ENCODE measurements at places on chromosomes 1 and 21.

DNA sequence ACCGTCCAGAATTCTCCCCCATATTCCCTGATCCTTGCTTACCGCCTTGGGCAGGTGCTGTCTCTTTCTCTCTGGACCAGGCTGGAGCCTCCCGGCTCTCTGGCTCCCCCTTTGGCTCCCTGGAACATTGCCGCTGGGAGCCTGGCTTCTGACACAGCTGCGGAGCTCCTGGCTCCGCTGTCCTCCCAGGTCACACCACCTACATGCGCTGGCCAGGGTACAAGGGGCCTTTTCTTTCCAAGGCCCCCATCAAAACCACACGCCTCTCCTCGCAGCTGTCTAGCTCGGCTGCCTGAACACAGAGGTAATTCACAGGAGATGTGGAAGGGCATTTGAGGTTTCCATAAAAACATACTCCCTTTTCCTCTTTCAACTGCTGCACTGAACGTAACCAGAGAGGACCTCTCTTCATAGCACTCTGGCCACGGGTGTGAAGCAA, 7.5 kb upstream of the ZNF648 start:
- peak; percentile 41 for DNase-seq

GRCh38 chr1:176884911-176885310, 279.6 kb downstream of the ASTN1 start:
- DNase-seq = no peak

DNA sequence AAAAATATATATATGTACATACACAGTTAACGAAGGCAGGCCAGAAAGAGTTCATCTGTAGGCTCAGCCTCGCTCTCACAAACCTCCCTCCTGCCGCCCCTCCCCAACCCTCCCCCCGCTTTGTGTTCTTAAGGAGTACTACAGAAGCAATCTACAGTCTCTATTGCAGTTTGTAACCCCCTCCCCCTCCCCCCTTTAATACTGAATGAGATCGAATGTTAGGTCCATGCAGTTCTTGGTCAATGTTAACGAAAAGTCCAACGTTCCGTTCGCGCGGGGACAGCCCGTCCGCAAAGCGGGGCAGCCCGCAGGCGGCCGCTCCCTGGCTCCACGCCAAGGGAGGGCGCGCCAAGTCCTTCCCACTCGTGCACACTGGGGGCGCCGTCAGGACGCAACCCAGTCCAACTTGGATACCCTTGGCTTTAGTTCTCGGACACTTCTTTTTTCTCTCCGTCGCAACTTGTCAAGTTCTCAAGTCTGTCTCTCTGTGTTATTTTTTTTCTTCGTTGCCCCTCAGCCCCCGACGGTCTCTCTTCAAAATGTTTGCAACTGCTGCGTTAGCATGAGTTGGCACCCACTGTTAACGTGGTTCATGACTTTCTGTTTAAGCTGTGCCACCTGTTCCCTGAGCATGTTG, 2.2 kb downstream of the JUN start:
- DNase-seq = peak; percentile 52

GRCh38 chr1:205068457-205069040, 15.7 kb downstream of the TMEM81 start:
- no peak for DNase-seq

DNA sequence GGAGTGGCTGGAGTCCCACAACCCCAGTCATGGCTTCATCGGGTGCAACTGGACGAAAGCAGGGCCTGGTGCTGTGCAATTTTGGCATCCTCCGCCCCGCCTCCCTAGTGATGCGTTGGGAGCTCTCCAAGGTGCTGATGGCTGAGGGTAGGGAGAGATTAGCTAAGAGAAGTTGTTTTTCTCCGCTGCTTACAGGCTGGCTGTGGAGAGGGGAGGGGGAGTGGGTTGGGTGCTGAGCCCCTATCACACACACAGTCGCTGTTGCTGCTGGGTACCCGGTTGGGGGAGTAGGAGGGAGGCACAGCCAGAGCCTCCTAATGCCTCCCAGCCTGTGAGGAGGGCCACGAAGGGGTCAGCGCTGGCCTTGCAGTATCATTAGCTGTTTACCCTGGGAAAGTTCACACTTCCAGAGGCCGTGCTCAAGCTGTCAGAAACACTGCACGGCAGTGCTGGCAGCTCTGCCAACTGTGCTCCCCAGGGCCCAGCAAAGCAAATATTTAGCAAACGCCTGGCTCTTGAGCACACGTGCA, 110.0 kb downstream of the GRIK3 start:
- DNase-seq = peak; percentile 12

DNA sequence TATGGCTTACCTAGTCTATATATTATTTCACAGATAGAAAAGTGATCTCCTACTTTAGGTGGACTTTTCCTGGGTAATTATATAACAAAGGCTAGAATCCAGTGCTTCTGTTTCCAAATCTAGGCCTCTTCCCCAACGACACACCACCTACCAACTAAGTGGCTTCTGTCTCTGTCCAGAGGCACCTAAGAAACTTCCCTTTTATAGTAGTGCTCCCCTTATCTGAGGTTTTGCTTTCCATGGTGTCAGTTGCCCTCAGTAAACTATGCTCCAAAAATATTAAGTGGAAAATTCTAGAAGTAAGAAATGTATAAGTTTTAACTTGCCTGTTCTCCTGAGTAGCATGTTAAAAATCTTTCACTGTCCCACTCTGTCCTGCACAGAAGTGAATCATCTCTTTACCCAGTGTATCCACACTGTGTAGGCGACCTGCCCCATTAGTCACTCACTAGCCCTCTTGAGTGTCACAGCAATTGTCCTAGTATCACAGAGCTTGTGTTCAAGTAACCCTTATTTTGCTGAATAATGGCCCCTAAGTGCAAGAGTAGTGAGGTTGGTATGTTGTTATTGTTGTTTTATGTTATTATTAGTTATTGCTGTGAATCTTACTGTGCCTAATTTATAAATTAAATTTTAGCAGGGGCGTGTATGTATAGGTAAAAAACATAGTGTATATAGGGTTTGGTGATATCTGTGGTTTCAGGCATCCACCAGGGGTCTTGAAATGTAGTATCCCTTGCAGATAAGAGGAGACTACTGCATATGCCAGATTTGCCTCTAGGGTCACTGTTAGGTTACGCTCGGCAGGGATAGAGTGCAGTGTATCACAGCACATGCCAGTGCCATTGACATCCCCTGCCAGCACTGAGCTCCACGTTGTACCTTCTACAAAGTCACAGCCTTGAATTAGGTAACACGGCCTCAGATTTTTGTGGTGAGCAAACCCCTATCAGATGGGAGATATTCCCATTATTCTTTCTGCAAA, 14.7 kb upstream of the CD53 start:
- DNase-seq = no peak

DNA sequence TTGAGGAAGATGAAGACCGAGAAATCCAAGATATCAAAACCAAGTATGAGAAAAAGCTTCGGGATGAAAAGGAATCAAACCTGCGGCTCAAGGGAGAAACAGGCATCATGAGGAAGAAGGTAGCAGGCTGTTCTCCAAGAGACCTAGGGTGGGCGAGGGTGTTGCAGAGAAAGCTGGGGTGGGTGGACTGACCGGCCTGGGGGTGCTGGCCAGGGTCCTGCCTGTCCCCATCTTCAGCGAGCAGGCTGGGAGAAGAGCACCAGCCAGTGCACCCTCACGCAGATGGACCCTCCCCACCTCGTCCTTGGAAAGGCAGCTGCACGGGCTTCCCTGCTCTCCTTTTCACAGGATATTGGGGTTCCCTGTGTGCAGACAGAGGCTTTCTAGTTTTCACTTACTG, 46.9 kb upstream of the TMEM125 start:
- DNase-seq = no peak

DNA sequence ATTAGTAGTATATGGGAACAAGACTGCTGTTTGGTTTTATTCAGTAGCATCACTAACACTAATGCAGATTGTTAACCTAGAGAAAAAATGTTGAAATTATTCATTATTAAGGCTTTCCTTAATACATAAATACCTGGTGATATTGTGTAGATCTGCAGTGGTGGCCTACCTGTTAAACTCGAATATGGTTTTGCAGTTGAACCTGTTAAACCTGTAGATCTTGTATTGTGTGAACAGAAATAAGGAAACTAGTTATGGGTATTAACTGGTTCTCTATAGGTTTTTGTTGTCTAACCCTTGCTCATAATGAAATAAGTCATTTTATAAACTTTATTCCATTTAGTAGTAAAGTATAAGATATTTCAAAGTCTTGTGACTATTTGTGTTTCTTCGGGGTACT, 23.9 kb downstream of the PKN2 start:
- no peak for DNase-seq
